ENCODE measurements at places on chromosomes 11 and 22.

DNA sequence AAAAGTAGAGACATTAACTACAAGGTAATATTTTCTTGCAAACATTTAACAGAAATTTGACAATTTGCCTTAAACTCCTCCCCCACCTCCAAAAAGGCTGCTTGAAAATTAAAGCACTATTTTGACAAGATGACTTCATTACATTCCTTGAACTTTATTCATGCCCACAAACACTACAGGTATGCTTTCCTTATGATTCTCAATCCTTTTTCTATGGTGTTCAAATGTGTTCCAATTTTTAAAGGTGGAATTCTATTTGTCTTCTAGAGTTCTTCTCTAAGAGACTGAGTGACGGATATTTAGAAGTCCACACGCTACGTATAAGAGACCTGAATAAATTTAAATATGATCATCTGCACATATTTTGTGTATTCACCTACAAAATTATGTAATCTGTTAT, 69.4 kb downstream of the MRTFA start:
- DNase-seq, result no peak

- DNase-seq, result no peak
Measured at GRCh38 chr11:28756977-28757376, 648.8 kb downstream of the METTL15 start.

- no peak for DNase-seq
Measured at GRCh38 chr22:22770280-22770871, 117.2 kb upstream of the IGLL5 start.

- no peak for DNase-seq
Measured at GRCh38 chr22:20220629-20221026, 47.5 kb downstream of the RTN4R start.

DNA sequence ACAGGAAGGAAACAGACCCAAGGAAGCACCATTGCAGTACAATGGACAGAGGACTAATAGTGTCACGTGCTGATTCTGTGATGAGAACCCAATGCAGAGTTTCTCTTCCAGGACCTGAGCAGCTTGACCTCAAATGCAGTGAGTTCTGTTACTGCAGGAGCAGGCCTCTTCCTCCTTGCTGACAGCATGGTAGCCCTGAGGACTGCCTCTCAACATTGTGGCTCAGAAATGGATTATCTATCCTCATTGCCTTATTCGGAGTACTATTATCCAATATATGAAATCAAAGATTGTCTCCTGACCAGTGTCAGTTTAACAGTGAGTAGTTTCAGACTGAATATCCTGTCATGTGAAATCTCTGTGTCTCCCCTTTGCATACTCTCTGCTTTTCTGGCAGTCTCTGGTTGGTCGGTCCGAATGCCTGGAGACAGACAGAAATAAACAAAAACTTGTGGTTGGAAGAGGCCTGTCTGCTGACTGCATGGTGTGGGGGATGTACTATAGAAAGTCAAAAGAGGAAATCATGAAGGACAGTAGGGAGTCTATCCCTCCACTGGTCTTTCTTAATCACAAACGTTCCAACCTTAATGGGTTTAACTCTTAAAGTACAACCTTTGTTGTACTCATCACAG, 6.9 kb upstream of the MS4A14 start:
- DNase-seq, result no peak

GRCh38 chr11:125202362-125202880, 37.9 kb downstream of the PKNOX2 start:
- no peak for DNase-seq

DNA sequence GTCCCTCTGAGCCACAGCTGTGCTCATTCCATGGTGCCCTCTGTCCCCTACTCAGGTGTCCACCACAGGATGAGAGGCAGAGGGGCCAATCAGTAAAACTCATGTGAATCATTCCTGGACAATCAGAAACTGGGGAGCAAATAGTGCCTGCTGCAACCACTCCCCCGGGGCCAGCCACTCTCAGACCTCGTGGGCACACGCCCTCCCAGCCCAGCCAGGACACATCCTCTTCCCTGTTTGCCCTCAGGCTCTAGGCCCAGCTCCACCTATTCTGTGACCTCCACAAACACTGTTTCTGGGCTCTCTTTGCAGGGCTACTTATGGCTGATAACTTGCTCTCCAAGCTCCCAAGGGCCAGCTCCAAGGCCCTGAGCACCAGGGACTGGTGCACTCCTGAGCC, 14.0 kb upstream of the KCTD14 start:
- DNase-seq, result no peak

DNA sequence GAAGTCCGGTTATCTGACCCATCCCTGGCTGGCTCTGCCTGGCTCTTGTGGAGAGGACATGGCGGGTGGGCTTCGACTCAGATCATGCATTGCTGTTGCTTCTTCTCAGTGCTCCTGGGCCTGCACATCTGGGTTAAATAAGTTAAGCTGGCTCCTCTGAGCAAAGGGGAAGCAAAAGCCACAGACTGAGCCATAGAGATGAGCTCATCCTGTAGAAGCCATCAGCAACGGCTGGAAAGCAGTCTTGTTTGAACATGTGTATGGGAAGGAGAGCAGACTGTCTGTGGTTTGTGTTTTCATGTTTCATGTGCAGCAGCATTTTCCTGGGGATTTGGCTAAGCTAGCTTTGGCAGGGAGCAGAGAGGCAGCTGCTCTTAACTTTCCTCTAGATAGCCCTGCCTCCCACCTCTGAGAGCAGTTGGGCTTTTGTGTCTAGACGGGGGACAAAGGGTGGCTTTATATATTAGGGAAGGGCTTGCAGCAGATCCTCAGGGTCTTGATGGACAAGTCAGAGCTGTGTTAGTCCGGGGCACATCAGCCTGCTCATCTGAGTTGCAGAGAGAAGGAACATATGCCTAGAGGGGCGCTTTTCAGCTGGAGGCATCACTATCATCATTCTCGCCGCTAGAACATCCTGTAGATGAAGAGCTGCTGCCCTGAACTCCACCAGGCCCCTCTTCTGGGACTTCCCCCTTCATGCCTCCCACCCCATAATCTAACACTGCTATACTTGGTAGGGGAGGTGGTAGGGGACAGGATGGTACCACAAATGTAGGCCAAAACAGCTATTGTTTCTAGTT, 14.9 kb downstream of the DCPS start:
- DNase-seq, result no peak

DNA sequence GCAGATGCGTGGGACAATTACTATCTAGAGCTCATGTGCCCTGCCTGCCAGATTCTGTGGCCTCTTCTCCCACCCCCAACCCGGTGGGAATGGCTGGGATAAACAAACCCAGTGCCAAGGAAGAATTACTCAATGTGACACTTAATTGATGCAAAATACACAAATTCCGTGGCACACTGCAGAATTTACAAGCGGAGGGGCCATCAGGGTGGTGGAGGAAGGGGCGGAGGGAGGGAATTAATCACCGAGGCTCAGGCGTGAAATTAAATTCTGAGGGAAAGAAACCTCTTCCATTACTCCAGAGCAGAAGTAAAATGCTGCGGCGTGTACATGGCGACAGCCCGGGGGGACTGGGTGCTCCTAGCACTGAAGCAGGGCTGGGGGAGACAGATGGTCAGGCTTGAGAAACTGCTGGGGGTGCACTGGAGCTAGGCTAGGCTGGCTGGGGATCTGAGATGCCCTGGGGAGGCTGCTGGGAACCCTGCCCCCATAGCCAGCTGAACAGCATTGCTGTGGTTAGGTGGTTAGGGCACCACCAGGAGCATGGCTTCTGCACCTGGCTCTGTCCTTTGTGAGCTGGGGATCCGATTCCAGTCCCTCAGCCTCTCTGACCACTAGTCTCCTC, 200.6 kb downstream of the CEP164 start:
- peak; percentile 37 for DNase-seq

DNA sequence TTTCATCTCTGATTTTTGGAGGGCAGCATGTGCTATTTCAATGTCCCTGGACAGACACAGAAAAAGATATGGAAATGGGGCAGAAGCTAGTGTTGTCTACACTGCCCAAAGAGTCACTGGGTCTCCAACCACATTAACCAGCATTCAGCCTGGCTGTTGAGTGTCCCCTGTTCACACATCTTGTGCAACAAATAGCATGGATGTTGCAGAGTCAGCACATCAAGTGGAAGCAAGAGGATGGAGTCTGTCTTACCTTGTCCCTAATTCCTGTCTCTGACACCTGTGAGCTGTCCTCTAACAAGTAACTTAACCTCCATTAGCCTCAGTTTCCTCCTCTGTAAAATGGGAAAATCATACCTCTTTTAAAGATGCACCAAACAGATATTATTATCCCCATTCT, 60.2 kb downstream of the RCN1 start:
- no peak for DNase-seq

- no peak for DNase-seq
Measured at GRCh38 chr11:58028687-58029411, 1.9 kb upstream of the OR6Q1 start.

- DNase-seq, result no peak
Measured at GRCh38 chr22:30650508-30651116, 15.0 kb downstream of the SLC35E4 start.

DNA sequence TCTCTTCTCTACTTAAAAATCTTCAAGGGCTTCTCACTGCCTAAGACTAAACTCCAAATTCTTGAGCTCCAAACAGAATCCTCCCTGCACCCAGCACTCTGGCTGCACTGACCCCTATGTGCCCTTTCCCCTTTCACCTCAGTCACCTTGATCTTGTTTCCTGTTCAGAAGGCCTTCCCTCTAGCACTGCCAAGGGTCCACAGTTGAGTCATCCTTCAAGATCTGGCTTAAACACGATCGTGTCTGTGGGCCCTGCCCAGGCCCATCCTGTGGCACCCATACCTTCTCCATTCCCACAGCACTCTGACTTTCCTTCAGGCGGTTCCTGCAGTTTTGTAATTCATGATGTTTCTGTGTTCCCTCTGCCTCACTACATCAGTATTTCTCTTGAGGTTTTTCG, 129.2 kb downstream of the ARL14EP start:
- DNase-seq, result no peak

GRCh38 chr11:8328231-8328794, 64.6 kb upstream of the LMO1 start:
- DNase-seq, result no peak

GRCh38 chr11:44728491-44728910, 1.7 kb downstream of the TSPAN18 start:
- DNase-seq, result no peak

- DNase-seq, result no peak
Measured at GRCh38 chr11:92744929-92745585, 224.4 kb upstream of the MTNR1B start.

- DNase-seq, result no peak
Measured at GRCh38 chr11:111923951-111924350, 5.2 kb downstream of the C11orf52 start.

DNA sequence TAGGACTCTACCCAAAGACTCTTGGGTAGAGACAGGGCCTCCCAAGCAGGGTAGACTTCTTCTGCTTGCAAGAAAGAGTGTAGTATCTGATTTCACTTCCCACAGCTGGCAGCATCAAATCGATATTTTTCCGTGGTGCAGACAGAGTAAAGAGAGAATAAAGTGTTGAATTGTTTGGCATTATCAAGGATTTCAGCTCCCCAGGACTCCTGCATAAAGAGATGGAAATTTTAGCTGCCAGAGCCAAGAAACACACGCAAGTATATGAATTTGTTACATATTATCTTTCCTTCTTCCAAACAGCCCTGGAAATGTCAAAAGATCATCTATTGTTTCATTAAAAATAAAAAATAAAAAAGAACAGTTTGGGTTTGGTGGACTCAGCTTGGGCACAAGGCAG, 136.8 kb downstream of the PKNOX2 start:
- no peak for DNase-seq

DNA sequence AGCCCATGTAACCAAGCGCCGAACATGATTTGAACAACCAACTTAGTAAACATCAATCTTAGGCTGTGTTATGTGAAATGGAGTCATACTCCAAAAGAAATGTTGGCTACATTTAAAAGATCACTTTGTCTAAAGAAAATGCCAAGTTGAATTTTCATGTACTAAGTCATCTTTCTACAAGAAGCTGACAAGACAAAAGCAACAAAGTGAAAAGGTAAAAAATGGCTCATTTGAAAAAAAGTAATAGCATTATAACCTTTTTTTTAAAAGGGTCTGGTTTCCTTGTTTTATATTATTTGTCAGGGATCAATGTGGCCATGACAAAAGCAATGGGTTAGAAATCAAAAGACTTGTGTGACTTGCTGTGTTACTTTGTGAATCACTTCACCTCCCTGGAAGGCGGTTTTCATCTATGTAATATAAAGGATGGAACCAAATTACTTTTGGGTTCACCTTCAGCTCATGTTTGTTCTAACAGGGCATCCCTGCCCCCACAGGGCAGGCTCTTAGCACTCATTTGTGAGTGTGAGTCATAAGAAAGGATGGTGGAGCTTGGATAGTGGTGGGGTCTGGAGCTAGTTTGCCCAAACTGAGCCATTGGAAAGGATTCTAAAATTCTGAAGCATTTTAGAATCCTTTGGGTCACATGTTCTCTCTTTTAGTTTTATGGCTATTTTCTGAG, 131.9 kb upstream of the MTMR2 start:
- no peak for DNase-seq

- peak; percentile 5 for DNase-seq
Measured at GRCh38 chr11:17921659-17922415, 91.0 kb downstream of the SERGEF start.

DNA sequence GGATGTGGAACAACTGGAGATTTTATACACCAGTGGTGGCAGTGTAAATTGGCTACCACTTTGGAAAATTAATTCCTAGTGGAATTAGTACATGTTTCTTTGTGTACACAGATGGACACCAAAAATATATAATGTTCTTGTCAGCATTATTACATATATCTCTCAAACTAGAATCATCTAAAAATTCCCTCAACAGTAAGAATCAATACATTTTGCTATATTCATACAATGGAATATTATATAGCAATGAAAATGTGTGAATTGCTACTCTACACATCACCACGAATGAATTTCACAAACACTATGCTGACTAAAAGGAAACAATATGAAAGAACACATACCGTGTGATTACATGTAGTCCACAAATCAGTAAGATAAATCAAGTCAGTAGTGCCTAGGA, 33.9 kb downstream of the CCDC90B start:
- no peak for DNase-seq

DNA sequence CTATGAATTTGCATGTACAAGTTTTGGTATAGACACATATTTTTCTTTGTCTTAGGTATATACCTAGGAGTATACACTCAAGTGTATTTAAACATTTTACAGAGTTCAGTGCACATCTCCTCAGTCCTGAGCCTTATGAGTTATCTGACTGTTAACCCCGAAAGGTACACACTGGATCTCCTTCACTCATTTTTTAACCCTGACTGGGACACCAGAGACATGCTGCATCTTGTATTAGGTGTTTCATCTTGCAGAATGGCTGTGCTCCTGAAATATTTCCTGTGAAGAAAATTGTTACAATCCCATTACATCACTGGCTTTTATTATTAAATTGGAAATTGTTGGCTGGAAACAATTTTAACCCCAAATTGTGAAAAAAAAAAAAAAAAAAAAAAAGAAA, 15.3 kb downstream of the PARVA start:
- DNase-seq, result no peak

GRCh38 chr11:8063324-8063723, 17.7 kb upstream of the TUB start:
- no peak for DNase-seq

DNA sequence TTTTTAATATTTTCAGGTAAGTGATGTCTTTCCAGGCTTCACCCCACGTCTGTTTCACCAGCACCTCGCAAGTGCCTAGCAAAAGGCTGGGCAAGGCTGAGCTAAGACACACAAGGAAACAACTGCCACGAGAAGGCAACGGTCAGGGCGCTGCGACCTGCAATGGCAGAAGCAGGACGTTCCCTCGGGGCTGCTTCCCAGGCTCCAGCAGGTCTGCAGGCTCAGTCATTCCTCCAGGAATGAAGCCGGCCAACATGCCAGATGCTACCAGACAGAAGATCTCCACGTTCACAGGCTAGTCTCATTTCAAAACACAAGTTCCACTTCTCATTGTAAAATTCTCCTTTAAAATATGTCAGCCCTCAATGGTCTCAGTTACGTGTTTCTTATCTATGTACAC, 45.5 kb downstream of the CELSR1 start:
- DNase-seq, result no peak
